Skeletal muscle cell (primary cell): ENCODE measurements at places on chromosomes 16 and 17.
A peak's percentile ranks its signal among the peaks of the same experiment; 100 is the strongest.

DNA sequence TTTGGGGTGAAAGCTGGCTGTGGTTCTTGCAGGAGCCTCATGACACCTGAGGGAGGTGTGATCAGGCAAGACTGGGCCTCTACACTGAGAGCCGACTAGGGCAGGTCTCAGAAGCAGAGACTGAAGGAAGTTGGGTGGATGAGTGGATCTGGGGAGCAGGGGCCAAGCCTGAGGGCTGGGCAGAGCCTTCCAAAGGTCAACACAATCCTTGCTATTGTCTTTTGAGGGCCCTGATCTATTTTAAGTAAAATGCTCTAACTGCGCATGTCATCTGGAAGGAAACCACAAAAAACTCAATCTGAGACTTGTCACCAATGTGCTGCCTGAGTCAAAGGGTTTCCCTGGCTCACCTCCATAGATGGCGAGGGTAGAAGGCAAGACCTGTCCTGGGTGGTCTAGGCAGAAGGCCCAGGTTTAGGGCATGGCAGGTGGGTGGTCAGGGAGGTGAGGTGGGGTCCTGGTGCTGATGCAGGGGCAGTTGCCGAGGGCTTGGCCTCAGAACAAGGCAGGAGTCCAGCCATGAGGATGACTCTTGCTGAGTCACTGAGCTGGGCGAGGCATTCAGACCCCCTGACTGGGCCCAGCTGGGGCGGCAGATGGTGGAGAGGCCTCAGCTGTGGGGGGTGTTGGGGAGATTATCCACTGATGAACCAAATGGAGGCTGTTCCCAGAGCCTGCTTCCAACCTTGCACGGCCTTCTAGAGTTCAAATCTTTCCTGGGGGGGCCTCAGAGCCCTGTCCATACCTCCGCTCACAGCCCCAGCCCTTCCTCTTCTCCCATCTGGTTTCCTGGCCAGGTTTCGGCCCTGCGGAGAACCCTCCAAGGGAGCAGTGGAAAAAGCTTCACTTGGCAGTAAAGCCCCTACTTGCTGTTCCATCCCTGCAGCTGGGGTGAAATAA, 5.1 kb downstream of the MVP start:
- no peak for DNase-seq

GRCh38 chr16:76210157-76210556, 67.0 kb upstream of the CNTNAP4 start:
- no peak for DNase-seq

GRCh38 chr17:1649844-1650501, at the start of gene RILP:
RILP (minus strand) TSS chr17:1649866; CDS start chr17:1649804, 62 bp downstream.
- DNase-seq = no peak

DNA sequence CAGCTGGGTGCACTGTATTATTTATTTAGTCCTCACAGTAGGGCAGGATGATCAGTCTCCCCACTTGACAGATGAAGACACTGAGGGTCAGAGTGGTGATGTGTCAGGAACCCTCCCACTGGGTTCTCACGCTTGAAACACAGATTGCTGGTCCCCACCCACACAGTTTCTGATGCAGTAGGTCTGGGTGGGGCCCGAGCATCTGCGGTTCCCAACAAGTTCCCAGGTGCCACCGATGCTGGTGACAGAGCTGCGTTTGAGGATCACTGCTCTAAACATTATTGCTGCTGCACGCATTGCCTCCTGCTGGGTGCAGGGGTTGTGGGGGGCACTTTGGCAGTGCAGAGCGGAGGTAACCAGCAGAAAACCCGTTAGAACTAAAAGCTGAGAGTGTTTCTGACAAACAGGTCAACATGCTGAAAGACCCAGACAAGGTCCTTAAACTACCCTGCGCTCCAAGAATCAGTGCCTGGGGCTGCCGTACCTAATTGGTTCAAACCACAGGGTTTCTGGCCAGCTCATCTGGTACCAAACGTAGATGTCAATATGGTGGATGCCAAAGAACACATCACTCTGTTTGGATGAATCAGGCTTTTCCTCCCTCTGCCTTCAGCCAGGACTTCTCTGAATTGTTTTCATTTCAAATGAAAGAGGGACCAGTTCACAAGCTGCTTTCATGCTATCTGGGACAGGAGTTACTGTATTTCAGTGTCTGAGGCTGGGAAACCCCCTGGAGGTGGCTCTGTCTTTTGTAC, 76.0 kb downstream of the ABCC1 start:
- DNase-seq = peak; percentile 78

DNA sequence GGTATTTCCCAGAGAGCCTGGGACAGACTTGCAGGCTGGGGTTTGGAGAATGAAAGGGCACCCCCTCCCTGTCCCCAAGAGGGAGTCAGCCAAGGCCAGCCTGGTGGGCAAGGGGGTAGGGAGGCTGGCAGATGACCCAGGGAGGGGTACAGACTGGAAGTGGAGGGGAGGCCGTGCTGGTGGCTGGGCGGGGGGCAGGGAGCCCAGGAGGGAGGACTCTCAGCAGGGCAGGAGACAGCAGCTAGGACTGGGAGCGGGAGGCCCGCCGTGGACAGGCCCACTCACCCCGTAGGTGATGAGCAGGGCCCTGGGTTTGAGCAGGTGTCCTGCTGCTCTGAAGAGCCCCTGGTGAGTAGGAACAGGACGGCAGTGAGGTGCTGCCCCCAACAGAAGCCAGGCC, 1.1 kb downstream of the METTL26 start:
- no peak for DNase-seq

- no peak for DNase-seq
These were observed 9.5 kb downstream of the TXNL4B start for GRCh38 chr16:72083778-72084404.

DNA sequence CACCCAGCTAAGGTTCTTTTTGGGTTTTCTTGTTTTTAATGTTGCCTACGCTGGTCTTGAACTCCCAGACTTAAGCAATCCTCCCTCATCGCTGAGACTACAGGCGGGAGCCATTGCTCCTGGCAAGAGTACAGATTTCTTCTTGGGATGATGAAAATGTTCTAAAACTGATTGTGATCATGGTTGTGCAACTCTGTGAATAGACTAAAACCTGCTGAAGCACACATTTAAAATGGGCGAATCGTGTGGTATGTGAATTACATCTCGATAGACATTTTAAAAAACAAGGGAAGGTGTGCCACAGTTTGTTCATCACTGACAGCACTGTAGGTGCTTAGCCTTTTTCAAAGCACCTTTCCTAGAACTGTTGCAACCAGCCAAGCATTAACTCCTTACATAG, 48.8 kb upstream of the CDH3 start:
- no peak for DNase-seq

DNA sequence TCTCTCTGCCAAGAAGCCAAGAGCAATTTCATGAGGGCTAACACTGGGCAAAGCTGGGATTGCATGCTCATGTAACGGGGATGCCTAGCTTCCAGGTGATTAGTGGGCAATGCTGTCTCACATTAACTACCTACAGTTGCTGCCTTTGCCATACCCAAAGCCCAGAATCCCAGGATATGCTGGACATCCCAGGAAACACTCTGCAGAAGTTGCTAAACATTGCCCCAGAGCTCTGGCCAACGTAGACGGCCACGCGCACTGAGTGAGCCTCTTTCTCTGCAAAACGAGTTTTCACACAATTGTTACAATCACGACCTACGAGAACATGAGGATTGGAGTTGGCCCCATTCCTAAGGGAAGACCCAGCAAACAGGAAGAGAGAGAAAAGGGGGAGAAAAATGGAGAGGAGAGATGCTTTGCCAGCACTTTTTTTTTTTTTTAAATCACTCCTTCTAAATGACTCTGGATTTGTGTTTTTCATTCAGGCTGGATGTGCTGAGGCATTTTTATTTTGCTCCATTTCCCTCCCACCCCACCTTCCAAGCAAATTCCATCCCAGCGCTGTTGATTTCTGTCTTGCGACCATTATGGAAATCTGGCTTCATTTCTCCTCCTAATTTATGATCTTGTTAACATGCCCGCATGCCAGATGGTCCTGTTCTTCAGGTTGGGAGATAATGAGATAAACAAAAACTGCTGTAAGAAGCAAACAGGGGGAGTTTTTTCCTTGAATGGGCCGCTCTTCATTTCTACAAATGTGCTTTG, 112.8 kb upstream of the DNAH9 start:
- no peak for DNase-seq

GRCh38 chr16:88481851-88482250, 28.8 kb downstream of the ZFPM1 start:
- no peak for DNase-seq
